ENCODE measurements at places on chromosomes 5 and 9.
A peak's percentile ranks its signal among the peaks of the same experiment; 100 is the strongest.

GRCh38 chr9:83133316-83133715 lies 70.4 kb upstream of the RASEF start:
- no peak for DNase-seq

DNA sequence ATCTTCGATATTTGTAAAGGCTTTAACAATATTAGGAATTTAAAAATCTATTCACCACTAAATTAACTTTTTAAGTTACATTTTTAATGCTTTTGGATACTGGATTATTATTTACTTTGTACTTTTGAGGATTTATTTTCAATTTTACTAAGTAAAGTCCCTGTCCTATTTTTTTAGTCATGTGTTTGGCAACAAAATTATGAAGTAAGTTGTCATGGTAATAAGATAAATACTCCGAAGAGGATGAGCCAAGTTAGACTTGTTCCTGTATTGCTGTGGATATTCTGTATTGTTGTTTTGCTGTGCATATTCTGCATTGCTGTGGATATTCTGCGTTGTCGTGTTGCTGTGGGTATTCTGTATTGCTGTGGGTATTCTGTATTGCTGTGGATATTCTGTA lies 210.1 kb downstream of the MTRR start:
- DNase-seq: no peak

- DNase-seq: no peak
These were observed 57.2 kb downstream of the TMOD1 start for GRCh38 chr9:97558701-97559101.

DNA sequence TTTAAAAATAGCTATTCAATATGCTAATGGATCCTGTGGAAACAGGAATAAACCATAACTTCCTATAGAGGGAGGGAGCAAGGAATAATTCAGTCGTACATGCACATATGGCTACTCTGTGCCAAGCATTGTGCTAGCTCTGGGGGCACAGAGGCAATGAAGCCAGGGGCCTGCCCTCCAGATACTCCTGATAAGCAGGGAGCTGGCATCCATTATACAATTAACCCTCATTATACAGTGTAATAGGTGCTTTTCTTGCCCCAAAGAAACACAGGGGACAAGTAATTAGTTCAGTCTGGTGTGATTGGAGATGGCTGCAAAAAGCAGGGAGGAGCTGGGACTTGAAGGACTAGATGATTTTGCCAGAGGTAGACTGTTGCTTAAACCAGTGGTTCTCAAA lies 200.4 kb downstream of the SREK1 start:
- DNase-seq: no peak

DNA sequence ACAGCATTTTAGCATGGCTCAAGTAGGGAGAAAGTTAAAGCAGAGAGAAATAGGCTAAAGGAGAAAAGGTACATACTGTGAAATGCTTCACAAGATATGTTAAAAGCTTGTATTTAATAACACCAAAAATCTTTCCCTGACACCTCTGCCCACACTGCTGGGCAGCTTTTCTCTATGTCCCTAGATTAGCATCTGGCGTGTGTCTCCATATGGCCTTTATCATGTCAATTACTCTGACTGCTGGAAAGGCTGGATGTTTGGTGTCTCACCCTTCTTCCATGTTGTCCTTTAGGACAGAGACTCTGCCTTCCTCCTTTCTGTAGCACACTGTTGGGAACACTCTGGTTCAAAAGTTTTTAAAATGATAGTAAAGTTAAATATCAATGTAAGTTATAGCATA lies 122.5 kb downstream of the OXCT1 start:
- no peak for DNase-seq

- no peak for DNase-seq
These were observed 1088.1 kb upstream of the EDIL3 start for GRCh38 chr5:85472749-85473148.

GRCh38 chr9:113444736-113445135 lies 18.8 kb upstream of the RGS3 start:
- DNase-seq: no peak

- DNase-seq: no peak
These were observed 9.2 kb downstream of the CDC26 start for GRCh38 chr9:113266174-113266573.

GRCh38 chr5:57779383-57780223 lies 297.0 kb upstream of the ACTBL2 start:
- peak; percentile 82 for DNase-seq

GRCh38 chr5:15786884-15787283 lies 286.9 kb downstream of the FBXL7 start:
- DNase-seq: no peak

DNA sequence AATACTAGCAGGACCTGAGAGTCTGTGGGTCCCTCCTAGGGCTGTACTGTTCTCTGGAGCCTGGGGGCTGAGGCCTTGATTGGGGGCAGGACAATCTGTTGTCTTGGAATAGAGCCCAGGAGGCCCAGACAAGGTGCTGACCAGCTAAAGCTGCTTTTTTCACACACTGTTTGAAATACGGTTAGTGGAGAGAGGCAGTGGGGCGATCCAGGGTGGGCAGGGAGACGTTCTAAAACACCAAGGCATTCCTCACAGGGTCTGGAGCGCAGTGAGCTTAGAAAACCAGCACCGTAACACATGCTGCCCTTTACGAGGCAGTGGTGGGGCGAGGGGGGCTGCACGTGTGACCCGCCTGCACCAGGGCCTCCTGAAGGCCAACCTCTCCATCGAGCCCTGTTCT lies 55.1 kb downstream of the EHMT1 start:
- DNase-seq: no peak

DNA sequence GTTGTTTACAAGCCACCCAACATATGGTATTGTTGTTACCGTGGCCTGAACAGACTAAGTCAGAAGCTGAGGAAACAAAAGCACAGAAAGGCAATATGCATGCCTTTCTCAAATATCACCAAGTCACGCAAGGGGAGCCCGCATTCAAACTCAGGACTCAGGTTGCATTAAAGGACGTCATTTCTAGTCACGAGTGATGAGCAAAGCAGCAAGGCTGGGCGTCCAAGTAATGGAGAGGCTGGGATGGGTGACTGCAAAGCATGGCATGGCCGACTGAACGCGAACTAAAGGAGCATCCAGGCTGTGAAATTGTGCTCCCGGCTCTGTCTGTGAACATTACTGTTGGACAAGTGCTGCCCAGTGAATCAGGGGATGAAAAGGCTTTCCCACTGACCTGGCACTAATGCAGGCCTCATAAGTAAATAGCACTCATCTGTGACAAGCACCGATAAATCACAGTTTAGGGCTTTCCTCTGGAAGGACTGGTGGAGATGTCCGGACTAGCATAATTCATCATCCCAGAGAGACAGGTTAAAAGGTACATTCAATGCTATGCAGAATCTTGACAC lies 202.8 kb downstream of the SPOCK1 start:
- no peak for DNase-seq

DNA sequence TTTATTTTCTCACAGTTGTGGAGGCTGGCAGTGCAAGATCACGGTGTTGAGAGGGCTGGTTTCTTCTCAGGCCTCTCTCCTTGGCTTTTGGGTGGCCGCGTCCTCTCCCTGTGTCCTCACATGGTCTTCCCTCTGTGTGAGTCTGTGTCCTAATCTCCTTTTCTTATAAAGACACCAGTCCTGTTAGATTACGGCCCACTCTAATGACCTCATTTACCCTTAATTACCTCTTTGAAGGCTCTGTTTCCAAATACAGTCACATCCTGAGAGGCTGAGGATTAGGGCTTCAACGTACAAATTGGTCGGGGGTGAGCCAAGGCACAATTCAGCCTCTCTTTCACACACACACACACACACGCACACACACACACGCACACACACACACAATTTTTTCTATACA lies 73.0 kb downstream of the UGCG start:
- DNase-seq: no peak

DNA sequence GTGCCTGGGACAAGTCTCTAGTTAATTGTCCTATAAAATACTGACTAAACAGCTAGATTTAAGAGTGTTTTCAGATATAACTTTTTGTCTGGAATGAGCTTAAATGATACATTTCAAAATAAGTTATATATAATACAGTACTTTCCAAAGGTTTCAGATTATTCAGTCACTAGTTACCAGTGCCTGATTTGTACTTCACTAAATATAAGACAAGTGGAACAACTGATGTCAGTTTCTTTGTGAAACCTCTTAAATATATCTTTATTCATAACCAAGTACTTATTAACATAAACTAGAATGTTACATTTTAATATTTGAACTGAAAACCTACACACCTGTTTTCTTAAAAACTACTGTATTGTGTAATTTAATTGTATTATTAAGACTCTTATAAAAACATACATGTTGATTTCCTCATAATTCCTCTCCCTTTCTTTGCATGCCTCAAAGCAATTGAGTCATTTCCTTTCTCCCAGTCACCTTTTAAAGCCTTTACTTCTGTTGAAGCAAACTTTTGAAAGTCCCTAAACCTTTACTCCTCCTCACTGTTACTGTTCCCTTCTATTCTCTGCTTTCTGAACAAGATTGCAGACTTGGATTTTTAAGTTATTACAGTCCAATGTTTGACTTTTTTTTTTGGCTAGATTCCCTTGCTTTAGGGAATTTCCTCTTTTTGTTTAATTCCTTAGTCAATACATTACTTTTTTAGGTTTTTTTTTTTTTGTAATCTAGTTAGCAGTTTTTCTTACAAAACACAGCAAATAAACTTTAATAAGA lies 8.7 kb upstream of the SEMA6A start:
- no peak for DNase-seq

DNA sequence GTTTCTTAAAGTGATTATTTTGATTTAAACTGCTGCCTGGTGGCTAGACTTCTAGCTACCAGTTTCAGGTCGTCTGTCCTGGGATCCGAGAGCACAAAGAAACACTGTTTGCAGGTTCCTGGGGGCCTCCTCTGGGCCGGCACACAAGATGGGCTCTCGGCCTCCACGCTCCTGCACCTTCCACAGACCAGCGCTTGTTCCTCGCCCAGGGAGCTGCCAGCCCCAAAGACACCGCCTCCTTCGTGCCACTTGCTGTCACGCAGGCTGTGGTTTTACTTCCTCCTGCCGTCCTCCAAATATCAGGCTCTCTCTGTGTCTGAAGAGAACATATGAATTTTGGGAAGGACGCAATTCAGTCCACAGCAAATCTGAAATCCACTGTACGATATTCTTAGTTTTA lies 105.8 kb downstream of the ROR2 start:
- no peak for DNase-seq

GRCh38 chr9:136646827-136647711 lies 15.6 kb upstream of the EGFL7 start:
- no peak for DNase-seq

DNA sequence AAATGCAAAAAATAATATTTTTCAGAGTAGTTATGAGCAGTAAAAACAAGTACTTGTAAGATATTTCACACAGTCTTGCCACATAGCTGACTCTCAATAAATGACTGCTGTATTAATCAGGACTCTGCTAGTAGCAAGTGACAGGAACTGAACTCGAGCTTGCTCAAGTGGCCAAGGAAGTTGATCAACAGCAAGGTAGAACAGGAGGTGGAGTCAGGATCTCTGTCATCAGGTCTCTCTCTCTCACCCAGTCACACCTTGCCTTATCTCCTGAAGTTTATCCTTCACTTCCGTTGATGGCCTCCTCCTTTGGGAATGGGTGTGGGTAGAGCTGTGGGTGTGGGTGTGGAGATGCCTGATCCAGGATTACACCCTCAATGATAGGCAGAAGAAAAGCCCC lies 107.0 kb downstream of the GPBP1 start:
- DNase-seq: no peak

- DNase-seq: no peak
These were observed 508 bp downstream of the MOCS2 start for GRCh38 chr5:53109056-53109442.

DNA sequence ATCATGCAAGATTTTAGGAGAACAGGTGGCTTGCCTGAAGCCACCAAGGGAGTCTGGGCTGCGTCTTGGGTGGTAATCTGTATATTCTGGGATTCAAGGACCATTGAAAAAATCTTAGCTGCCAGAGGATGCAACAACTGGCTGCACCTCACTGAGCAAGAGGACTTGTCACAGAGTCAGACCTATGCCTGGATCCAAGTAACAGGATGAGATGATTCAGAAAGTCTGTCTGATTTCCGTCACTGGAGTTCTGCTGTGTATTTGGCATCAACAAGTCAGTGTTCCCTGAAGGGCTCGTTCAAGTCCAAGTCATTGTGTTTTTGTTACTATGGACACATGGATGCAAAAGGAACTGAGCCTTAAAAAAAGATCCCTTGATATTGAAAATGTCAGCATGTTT lies 37.8 kb upstream of the CARTPT start:
- DNase-seq: no peak

GRCh38 chr5:178522361-178522760 lies 67.8 kb downstream of the COL23A1 start:
- DNase-seq: no peak

- DNase-seq: peak; percentile 83
These were observed 52.3 kb downstream of the NTNG2 start for GRCh38 chr9:132214027-132214622.

DNA sequence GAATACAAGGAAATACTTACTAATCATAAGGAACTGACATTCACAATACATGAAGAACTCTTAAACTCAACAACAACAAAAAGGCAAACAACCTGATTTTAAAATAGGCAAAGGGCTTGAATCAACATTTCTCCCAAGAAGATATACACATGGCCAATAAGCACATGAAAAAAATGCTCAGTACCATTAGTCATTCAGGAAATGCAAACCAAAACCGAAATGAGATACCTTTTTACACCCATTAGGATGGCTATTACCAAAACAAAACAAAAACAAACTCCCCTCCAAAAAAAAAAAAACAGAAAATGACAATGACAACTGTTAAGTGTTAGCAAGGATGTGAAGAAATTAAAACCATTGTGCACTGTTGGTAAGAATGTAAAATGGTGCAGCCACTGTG lies 104.1 kb upstream of the ZNF462 start:
- DNase-seq: peak; percentile 8

DNA sequence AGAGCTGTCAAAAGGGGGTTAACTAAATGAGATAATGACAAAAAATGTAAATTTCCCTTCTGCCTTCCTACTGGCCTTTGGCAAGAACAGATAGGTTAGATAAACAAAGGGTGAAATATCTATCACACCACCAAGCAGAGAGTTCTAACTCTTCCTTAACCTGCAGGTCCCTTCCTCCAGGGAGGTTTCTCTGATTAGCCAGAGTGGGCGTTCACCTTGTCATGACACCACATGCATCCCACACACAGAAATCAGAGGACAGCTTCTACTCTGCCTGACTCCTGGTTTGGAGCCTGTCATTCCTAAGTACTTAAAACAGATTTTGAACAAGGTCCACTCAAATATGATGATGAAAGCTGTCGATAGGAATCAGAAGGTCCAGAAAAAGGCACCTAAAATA lies 180.0 kb downstream of the CDK5RAP2 start:
- DNase-seq: no peak

All from HS-5 (cell line).